Cerebellar cortex (tissue), 1 donor: ENCODE measurements at places on chromosomes 2 and 18.

DNA sequence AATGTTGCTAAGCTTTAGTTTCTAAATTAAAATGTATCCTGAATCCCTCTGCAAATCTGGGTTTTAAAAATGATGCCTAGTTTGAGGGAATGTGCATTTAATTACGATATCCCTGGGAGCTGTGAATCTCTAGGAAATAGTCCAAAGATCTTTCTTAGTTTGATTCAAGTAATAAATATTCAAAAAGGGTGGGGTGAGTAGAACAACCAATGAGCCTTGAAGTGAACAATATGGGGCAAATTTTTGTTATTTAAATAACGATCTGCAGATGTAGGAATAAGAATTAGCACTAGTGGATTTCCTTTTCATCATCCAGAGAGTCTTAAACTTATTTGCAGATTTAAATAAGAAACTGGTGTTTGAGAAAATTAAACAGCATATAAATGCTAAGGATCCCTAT, 106.3 kb downstream of the ACVR1 start:
- DNase-seq = no peak

- DNase-seq = no peak
Observed at GRCh38 chr2:99356853-99357252, 19.7 kb downstream of the EIF5B start.

GRCh38 chr2:24453379-24454073, 37.5 kb upstream of the NCOA1 start:
- DNase-seq = no peak

- no peak for DNase-seq
Observed at GRCh38 chr2:56030062-56030461, 106.5 kb upstream of the EFEMP1 start.

GRCh38 chr2:134574611-134575330, 144.0 kb downstream of the TMEM163 start:
- peak; percentile 38 for DNase-seq

DNA sequence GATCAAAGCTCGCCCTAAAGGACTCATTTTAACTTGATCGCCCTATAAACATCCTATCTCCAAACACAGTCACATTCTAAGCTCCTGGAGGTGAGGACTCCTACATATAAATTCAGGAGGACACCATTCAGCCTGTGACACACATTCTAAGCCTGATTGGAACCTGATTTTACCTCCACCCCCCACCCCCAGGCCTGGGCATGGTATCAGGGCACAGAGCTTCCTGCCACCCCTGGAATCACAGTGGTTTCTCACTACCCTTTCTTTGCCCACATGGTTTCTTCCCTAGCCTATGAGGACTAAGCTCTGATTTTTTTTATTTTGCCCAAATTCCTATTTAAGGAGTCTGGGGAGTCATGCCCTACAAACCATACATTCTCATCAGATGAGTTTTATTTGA, 428.1 kb upstream of the ID2 start:
- DNase-seq = no peak

DNA sequence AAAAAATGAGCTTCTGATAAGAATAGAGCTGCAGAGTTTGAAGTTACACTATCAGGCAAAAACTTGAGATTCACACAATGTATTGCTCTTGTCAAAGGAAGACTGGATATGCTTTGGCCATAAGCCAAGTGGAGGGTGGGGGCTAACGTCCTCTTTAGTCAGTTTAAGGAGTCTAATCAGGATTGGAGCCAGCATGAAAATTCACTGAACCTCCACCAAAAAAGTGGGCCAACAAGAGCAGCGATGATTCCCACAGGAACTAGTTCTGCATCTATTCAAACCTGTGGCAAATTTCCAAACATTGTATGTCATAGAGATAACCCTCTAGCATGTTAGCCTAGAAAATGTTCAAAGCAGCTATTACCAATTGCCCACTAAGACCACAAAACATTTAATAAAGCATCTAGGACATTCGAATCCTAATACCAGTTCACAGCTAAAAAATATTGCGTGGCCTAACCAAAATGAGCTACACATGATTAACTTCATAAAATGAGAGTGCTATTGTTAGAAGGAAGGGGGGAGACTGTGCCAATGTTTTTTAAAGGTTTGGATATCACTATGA, 43.5 kb upstream of the TMEM247 start:
- no peak for DNase-seq

DNA sequence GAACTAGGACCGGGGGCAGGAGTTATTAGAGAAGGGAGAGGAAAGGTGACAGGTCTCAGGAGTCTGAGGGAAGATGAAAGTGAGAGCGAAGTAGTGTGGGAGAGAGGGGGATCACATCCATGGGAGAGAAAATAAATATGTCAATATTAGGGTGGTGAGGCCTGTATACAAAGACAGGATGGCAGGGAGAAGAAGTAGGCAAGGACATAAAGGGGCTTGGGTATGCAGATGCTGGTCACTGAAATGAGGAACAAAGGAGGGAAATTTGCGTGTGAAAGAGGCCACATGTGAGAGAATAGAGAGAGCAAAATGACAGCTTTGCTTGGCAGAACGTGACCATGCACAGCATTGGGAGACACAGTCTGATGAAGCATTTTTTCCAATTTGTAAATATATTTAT, 13.6 kb downstream of the METAP1D start:
- DNase-seq = no peak

- no peak for DNase-seq
Observed at GRCh38 chr2:7071154-7071553, 153.9 kb downstream of the RNF144A start.

- DNase-seq = peak; percentile 6
Observed at GRCh38 chr2:105102963-105103421, 65.1 kb downstream of the MRPS9 start.

- DNase-seq = no peak
Observed at GRCh38 chr2:56099963-56100362, 83.8 kb upstream of the CCDC85A start.

DNA sequence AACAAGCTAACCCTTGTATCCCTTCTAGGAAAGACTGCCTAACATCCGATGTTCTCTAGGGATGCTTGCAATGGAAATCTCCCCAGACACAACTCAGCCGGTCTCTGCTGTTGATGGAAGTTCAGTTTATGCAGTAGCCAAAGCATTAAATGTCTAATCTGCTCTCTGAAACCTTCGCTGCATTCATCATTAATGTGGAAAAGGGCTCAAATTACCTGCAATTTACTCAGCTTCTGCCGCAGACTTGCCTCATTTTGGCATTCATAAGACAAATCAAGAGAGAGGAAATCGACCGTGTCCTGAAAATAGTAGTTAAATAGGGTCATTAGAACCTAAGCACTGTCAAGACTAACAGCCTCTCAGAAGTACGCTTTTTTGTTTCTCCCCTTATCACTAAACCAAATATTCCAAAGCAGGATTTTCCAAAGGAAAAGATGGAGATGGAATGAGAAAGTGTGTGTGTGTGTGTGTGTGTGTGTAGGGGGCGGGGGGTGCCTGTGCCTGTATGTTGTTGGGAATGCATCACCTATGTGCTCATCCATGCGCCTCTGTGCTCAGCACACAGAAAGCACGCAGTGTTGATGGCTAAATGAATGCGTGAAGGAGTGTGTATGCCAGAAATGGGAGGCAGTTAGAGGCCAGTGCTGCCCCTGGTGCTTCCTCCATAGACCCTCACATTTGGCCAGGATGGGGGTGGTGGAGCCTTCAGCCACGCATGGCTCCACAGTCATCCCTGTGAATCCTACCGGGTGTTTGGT, 7.4 kb downstream of the LCT start:
- no peak for DNase-seq

- DNase-seq = no peak
Observed at GRCh38 chr2:44833171-44834069, 108.1 kb upstream of the SIX3 start.

DNA sequence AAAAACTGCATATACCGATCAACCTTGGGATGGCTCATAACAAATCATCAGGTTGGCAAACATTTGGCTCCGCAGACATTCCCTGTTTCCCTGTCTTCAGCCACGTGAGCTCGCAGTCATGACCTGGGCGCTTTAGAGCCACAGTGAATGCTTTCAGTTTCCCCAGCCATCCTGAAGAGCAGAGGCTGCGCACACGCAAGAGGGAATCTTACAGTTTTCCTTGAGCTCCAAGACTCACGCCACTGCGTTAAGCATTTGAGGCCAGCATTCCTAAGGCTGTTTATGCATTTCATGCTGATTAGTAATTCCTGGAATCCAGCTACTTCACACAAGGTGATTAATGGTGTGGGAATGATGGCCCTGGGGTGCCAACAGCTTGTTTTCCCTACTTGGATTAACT, 95.1 kb downstream of the MTCL1 start:
- DNase-seq = no peak

DNA sequence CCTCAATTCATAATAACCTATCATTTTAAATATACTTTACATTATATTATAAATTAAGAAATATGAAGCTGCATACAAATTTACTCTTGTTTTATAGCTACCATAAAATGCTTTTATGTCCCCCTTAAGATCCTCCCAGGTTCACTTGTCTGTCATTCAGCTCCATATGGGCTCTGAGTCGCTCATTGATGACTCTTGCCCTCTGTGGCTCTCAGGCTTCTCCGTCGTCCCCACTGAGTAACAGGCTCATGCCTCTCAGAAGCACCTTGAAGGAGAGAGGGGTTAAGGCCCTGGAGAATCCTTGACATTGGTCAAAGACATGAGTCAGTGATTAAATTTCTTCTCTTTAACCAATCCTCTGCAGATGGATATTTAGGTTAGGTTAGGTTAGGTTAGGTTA, 6.2 kb upstream of the MCM6 start:
- DNase-seq = no peak

GRCh38 chr2:216535454-216535995, 36.9 kb downstream of the RPL37A start:
- no peak for DNase-seq

DNA sequence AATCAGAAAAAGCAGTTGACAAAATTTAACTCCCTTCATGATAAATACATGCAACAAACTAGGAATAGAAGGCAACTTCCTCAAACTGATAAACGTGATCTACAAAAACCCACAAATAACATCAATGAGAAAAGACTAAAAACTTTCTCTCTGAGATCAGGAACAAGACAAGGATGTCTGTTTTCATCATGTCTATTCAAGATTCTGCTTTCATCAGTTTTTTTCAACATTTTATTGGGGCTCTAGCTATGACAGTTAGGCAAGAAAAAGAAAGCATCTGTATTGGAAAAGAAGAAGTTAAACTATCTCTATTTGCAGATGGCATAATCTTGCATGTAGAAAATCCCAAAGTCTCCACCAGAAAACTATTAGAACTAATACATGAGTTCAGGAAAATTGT, 12.3 kb upstream of the CHST10 start:
- DNase-seq = no peak

- DNase-seq = no peak
Observed at GRCh38 chr18:31070206-31070605, 27.7 kb upstream of the DSC3 start.

DNA sequence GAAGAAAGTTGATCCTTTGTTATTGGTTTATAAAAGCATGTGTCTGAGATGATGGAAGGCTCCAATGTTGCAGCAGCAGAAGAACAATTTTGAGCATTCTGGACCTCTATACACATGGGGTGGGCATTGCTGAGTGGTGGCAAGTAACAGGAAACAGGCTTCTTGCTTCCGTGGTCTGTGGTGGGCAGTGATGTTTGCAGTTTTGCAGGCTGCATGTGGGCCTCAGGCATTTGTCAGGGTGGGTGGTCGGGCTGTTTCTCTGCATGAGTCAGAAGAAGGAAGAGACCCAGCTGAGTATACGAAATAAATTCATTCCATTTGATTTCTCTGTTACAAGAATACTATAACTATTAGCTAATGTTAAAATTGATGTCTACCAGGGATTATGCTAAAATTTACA, 239.5 kb upstream of the COL3A1 start:
- no peak for DNase-seq

DNA sequence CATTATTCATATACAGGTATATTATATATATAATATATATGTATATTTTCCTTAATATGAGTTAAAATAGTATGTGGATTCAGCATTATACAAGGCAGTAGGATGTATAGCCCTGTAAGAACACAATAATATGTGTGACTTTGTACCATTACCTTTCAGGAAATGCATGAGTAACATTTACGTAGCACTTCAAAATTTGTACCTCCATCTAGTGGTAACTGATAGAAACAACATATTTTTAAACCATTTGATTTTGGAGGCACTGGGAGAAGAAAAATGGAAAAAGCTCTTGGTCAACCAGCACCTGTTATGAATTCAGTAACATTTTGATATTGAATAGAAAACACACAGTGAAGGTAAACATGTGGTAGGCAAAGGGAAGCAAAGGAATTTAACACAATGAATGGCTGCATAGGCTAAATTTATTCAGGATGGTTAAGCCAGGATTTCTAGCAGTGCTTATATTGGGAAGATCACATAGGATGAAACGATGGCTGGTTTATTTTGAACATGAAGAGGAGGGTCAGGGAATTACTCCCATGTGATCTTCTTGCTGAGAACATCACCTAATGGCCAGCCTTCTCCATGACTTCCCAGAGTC, 565.5 kb downstream of the CCDC85A start:
- DNase-seq = peak; percentile 71
